ENCODE measurements at places on chromosomes 7 and 10.

GRCh38 chr7:40230101-40230500 lies 95.3 kb downstream of the SUGCT start:
- no peak for DNase-seq

- no peak for DNase-seq
Measured at GRCh38 chr10:102234888-102235597, 6.3 kb downstream of the PITX3 start.

GRCh38 chr10:124500757-124501156 lies 39.1 kb downstream of the LHPP start:
- DNase-seq = no peak

- DNase-seq = no peak
Measured at GRCh38 chr10:119454316-119454715, 88.2 kb downstream of the RGS10 start.

- no peak for DNase-seq
Measured at GRCh38 chr10:117500456-117500855, 42.1 kb upstream of the EMX2 start.

- DNase-seq = no peak
Measured at GRCh38 chr10:104910712-104911111, 269.6 kb downstream of the SORCS3 start.

GRCh38 chr7:44212581-44213184 lies 11.9 kb downstream of the YKT6 start:
- DNase-seq = no peak

GRCh38 chr7:26553582-26553981 lies 261.9 kb downstream of the SNX10 start:
- no peak for DNase-seq

GRCh38 chr7:1810521-1810920 lies 140.4 kb downstream of the ELFN1 start:
- DNase-seq = no peak

GRCh38 chr7:17121671-17122070 lies 176.8 kb upstream of the AHR start:
- no peak for DNase-seq

DNA sequence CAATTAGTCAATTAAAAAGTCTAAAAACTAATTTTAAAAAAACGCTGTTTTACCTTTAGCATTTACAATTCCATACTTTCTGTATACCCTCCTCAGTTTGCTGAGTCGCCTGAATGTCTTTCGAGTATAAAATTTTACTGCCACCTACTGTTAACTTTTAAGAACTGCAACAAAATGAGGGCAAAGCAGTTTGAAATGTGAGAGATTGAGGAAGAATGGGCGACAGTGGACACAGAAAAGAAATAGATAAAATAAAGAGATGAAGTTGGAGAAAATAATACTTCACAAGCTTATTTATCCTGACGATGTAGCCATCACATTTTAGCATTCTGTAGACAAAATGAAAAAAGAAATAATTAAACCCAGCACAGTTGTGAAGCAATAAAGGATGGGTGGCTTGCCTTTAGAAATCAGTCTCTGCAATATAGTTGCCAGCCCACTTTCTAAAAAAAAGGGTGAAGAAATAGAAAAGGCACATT lies 110.8 kb upstream of the PTN start:
- peak; percentile 55 for DNase-seq

DNA sequence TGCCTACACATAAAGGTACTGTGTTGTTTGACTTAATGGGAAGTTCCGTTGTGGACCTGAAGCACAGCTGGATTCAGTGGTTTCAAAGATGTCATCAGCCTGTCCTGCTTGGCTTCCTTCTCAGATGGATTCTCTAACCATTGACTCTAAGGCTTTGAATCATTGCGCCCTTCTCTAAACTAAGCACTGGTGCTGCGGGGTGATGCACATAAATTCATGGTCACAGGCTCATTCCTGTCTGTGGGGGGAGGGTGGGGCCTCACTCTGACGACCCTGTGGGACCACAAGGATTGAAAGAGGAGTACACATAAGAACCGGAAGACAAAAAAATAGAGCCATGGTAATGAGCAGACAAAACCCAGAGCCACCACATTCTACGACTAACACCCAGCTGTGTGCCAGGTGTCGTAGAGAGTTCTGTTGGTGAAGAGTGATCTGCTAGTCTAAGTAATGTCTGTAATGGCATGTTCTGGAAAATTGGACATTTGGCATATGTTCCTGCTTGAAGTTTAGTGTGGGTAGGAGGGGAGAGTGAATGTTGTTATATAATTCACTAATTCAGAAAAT lies 97.3 kb upstream of the YAE1 start:
- DNase-seq = no peak

DNA sequence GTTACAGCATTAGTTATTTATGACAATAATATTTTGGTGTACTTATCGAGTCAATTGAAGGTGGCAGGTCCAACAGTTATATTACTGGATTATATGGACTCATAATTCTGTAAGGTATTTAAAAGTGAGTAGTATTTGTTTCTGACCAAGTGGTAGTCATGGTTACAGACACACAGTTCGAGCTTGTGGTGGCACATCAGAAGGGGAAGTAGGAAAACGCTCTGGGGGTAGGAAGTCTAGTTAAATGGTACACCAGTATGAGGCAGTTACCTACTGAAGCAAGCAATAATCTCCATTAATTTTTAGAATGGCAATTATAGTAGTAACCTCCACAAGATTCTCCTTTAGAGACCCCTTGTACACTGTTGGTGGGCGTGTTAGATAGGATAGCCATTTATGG lies 541.2 kb downstream of the ETV1 start:
- no peak for DNase-seq

GRCh38 chr10:88896994-88897853 lies 17.2 kb downstream of the STAMBPL1 start:
- DNase-seq = peak; percentile 28

DNA sequence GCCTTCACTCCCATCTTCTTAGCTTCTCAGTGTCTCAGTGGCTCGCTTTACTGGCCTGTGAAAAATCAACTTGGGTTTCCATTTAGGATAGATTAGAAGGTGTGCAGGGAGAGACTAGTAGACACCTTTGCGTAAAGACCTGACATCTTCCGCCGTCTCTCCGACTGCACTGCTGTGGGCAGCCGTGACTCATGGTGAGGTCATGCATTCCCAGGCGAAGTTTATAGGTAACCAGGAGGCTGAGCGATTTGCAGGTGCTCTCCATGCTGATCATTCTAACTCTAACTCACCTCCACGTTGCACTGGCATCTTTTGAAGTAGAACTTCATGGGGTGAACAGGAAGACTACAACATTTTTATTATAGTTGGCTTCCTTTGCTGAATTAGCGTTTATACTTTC lies 68.0 kb upstream of the ZNF438 start:
- peak; percentile 61 for DNase-seq

DNA sequence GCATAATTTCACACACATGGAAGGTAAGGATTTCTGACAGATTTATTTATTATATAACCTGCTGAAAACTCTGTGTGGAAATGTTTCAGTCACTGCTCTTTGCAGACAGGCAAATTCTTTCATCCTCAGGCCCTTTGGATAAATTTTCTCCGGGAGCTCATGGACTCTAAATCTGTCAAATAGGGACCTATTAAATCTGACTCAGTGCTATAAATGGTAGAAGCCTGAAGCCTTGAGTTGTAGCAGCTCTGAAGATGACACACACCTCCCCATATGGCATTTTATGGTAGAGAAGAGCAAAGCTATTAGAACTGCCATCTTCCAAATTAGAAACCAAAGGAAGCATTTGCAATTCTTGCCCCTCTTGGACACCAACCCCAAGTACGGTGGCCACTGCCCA lies 808.7 kb downstream of the XPNPEP1 start:
- DNase-seq = no peak

GRCh38 chr7:95526128-95526738 lies 40.5 kb downstream of the ASB4 start:
- no peak for DNase-seq

DNA sequence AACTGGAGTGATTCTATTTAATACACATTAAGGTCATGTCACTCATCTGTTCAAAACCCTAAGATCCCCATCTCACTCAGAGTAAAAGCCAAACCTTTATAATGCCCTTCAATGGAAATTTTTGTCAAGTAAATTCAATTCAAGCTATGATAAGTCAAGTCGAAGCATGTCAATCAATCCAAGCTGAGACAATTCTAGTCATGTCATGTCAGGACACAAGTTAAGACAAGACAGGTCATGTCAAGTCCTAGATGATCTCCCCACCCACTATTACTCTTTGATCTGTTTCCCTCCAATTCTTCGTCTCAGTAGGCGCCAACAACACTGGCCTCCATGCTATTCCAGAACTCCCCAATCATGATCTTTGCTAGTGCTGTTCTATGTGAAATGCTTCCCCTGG lies 141.4 kb downstream of the MAGI2 start:
- no peak for DNase-seq

GRCh38 chr10:125159486-125159931 lies 854 bp downstream of the CTBP2 start:
- peak; percentile 37 for DNase-seq

DNA sequence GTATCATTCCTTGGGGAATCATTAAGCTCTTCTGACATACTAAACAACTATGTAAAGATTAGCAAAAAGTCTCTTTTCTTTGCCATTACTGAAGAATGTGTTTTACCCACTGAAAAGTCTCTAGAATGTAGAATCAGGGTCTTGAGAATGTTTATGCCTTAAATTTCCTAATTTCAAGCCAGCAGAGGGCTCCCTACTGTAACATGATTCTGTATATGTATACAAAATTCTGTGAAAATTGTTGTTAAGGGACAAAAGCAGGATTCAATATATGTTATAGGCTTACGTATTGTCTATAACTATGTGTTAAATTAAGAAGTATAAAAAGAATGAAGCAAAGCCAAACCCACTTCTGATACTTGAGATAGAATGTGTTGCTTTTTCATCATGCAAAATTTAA lies 296.9 kb upstream of the DGKB start:
- DNase-seq = peak; percentile 63

GRCh38 chr7:91355695-91356435 lies 91.6 kb downstream of the FZD1 start:
- DNase-seq = no peak

DNA sequence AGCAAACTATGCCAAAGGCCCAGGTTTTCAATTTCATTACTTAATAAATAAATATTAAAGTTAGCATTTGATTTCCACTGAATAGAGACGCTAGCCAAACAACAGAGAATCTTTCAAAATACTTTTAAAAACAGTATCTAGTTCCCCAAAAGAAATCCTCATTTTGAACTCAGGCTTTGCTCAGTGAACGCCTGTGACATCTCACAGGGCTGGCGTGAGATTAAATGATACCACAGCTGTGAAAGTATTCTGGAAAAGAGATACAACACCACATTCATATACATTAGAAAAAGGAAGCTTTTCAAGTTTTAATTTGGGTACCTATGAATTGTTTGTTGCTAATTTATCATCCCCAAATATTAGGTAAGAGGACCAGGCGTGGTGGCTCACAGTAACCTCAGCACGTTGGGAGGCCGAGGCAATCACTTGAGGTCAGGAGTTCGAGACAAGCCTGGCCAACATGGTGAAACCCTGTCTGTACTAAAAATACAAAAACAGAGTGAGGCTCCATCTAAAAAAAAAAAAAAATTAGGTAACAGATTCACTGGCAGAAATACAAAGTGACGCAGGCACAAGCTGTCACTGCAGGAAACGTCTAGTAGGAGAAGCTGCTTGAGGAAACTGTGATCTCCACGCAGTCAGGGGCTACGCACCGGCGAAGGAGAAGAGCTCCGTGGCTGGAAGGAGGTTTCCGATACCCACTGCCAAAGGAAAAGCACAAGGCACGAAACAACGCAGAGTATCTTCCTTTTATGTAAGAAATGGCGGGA lies 50.0 kb downstream of the AMZ1 start:
- DNase-seq = no peak

GRCh38 chr10:78552261-78552811 lies 516.4 kb upstream of the ZMIZ1 start:
- no peak for DNase-seq

DNA sequence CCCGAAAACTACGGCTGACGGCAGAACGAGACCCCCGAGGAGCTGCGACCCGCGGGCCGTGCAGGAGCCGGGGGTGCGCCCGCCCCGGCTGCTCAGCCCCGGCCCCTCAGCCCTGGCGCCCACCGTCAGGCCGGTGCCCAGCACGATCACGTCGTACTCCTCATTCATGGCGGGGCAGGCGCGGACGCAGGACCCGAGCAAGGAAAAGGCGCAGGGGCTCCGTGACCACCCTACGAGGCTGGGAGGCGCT lies 218 bp downstream of the GDI2 start:
- no peak for DNase-seq

DNA sequence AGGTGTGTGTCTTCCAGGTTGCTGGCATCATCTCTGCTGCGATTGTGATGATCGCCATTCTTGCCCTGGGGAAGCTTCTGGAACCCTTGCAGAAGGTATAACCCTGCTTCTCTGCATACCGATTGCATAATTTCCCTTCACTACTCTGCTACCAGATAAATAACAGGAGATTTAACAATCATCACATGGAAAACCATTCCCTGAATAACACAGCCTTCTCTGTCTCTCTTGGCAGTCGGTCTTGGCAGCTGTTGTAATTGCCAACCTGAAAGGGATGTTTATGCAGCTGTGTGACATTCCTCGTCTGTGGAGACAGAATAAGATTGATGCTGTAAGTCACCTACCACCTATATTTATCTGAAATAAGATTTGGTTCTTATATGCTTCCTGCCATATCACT lies 33.8 kb downstream of the SLC26A4 start:
- DNase-seq = no peak

DNA sequence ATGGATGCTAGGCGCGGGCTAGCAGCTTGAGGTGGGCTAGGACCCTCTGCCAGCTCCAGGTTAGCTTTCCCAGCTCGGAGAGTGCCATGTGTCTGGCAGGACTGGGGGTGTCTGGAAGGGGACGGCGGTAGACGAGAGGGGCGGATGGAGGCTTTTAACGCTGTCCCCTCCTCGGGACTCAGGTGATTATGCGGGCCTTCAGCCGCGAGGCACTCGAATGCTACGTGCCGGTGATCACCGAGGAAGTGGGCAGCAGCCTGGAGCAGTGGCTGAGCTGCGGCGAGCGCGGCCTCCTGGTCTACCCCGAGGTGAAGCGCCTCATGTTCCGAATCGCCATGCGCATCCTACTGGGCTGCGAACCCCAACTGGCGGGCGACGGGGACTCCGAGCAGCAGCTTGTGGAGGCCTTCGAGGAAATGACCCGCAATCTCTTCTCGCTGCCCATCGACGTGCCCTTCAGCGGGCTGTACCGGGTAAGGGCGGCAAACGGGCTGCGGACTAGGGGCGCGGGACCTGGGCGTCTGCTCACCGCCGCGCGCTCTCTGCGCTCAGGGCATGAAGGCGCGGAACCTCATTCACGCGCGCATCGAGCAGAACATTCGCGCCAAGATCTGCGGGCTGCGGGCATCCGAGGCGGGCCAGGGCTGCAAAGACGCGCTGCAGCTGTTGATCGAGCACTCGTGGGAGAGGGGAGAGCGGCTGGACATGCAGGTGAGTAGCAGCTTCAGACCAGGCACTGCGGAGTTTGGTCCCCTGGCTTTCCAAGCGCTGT lies 1.1 kb downstream of the CYP26A1 start:
- no peak for DNase-seq

- DNase-seq = no peak
Measured at GRCh38 chr7:40165216-40165615, 30.4 kb downstream of the SUGCT start.

- DNase-seq = peak; percentile 95
Measured at GRCh38 chr10:119315128-119316001, 108.0 kb downstream of the GRK5 start.

Measured in ELR (cell line).